ENCODE measurements at places on chromosomes 3 and 15.

DNA sequence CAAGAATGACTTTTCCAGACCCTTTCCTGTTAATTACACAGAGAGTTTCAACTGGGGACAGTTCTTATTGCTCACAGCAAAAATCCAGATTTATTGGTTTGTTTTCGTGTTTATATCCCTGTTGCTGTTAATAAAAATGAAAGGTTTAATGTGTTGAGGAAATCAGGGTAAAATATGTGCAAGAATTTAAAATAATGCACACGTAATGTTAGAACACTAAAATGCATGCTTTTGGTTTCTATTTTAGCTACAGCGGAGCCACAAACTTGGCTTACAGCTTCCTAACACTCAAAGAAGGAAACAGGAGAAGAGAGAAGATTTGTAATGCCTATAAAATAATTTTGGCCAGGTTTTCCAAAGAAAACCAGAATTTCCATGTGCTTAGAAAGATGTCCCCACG lies 62.7 kb downstream of the CASR start:
- DNase-seq = no peak

- no peak for DNase-seq
Measured at GRCh38 chr3:52693071-52693470, 7.2 kb downstream of the GNL3 start.

- no peak for DNase-seq
Measured at GRCh38 chr3:139572847-139573672, 33.5 kb upstream of the RBP1 start.

- peak; percentile 51 for DNase-seq
Measured at GRCh38 chr15:40279437-40280141, 3.3 kb downstream of the ANKRD63 start.

- DNase-seq = peak; percentile 36
Measured at GRCh38 chr15:90261811-90262210, 3.7 kb upstream of the NGRN start.

DNA sequence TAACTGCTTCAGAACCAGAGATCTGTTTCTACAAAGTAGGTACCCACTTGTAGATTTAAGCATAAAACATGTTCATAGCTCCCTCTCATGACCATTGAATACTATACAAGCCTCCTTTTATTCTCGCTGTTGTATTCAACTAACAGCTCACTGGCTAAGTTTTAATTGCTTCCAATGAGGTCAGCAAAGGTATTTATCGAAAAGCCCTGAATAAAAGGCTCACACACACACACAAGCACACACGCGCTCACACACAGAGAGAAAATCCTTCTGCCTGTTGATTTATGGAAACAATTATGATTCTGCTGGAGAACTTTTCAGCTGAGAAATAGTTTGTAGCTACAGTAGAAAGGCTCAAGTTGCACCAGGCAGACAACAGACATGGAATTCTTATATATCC lies at the start of gene FGF7:
Gene FGF7 (plus strand): TSS at position 222 of the 400 bp plus-strand sequence. CDS start 1,056 bp downstream, outside the sequence.
- no peak for DNase-seq

DNA sequence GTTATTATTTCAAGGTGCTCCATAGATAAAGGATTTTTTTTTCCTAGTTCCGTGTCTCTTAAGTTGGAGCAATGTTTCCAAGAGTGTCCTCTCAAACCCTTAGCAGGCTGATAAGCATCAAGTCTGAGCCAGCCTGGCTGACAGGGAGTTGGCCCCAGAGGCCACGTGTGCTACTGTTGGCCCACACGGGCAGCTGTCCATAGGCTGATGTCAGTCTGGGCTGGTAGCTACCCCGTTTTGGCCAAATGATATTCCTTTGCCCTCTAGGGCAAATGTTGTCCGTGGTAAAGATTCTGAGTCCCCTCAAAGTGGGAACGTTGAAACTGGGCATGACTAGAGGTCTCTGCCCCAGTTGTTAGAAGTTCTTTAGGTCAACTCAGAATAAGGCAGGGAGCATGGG lies 99.4 kb downstream of the FLNB start:
- no peak for DNase-seq

DNA sequence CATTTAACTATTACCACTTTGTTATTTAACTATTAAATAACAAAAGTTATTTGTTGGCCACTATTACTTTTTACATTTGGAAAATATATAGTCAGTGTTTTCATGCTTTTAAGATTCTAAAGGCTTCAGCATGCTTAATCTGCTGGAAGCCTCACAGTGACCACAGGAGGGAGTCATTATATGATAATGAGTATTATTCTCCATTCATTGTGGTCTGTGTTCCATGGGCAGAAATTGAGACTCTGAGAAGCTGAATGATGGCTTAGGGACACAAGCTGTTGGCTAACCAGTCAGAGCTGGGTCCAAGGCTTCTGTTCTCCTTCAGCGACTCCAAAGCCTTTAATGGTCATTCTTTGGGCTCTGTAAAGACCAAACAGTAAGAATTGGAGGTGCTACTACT lies 64.7 kb downstream of the BFSP2 start:
- peak; percentile 44 for DNase-seq

DNA sequence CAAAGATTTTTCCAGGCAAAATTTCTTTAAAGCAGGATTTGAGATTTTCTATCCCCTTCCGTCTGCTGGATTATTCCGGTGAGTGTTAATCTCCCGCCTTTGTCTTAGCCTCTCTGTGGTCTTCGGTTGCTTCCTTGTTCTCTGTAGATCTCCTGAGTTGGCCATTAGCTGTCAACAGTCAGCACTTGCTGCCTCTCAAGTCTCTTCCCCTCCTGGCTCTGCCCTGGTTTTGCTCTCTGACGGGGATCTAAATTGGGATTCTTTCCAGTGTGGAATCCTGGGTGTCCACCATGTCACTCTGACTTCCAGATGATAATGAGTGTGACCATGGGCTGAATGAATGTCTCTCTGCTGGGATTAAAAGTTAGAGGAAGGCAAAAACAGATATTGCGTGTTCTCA lies 121.5 kb downstream of the IGF1R start:
- DNase-seq = no peak
